ENCODE measurements at places on chromosomes 6 and 20.
A peak's percentile ranks its signal among the peaks of the same experiment; 100 is the strongest.

DNA sequence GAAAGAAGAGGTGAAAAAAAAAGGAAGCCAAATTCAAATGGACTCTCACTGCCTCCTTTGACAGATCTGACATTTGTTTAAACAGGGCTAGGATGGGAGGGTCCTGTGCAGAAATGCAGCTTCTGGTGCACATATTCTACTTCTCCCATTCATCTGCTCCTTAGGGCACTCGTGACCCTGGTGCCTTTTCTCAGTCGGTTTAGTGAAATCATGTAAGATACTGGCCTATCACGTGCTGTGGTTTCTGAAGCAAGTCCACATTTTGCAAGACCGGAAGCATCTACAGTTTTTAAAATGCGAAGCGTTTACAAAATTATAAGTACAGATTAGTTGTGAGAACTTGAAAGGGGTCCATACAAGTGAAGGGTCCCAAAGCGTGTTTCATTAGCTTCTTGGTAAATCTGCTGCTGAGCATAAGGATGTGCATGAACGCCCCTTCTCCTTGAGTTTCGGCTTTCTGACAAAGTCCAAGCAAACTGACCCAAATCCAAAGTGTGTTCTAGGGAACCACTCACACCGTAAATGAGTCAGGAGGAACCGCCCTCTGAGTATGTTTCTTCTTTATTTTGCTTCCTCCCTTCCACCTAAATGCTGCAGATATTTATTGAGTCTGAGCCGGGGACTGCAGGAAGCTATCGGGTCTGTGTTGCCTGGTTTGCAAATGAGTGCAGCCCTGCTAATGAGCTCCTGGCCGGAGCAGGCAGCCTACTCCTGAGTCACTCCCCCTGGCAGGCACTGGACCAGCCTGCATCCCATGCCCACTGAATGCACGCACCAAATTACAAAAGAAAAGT, 323.8 kb upstream of the JARID2 start:
- no peak for DNase-seq

- DNase-seq = no peak
Observed at GRCh38 chr6:170317718-170318117, 11.2 kb downstream of the FAM120B start.

DNA sequence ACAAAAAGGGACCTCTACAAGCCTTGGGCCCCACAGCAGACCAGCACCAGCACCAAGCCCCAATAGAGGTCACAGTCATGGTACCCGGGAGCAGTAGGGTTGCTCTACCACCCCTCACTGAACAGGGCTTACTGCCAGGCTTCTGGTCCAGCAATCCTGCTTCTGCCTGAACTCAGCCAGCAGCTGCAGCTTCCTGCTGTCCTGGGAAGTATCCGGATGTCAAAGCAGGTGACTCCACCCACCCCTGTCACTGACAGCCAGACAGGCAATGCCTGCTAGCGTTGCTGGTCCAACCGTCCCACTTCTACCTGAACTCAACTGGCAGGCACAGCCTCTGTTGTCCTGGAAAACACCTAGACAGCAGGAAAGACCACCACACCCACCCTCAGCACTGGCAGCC, 47.0 kb upstream of the PCSK2 start:
- no peak for DNase-seq

DNA sequence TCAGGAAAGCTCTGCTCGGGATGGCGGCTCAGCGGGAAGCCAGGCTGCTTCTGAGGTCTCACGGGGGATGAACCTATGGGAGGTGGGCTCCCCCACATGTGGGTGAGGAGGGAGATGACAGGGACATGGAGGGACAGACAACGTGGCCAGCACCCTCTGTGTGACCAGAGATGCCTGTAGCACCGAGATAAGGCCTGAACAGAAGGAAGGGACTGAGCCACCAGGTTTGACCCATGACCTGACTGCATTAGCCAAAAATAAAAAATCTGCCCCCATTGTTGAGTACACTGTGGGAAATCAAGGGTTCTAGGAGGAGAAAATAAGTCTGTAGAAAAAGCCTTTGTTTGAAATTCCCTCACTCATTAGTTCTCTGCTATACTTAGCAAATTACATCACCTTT, 105.7 kb downstream of the RNASET2 start:
- DNase-seq = no peak

GRCh38 chr20:5080384-5080877, 39.3 kb downstream of the PCNA start:
- peak; percentile 68 for DNase-seq

- no peak for DNase-seq
Observed at GRCh38 chr20:47781632-47782031, 3.6 kb downstream of the SULF2 start.

- DNase-seq = no peak
Observed at GRCh38 chr20:46205349-46205748, 87.2 kb downstream of the CD40 start.

- peak; percentile 49 for DNase-seq
Observed at GRCh38 chr20:7980332-7981046, 39.1 kb downstream of the TMX4 start.

DNA sequence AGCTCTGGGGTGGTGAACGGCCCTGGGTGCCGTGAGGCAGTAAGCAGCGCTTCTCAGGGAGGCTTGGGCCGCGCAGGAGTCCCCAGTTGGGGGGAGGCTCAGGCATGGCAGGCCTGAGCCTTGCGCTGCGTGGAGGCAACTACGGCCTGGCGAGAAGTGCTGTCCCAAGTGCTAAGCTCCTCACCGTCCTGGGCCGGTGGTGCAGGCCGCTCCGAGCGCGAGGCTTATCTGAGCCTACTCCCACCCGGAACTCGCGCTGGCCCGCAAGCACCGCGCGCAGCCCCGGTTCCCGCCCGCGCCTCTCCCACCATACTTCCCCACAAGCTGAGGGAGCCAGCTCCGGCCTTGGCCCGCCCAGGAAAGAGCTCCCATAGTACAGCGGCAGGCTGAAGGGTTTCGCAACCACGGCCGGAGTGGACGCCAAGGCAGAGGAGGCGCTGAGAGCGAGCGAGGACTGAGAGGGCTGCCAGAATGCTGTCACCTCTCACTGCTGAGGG, 1.8 kb upstream of the WRNIP1 start:
- no peak for DNase-seq

DNA sequence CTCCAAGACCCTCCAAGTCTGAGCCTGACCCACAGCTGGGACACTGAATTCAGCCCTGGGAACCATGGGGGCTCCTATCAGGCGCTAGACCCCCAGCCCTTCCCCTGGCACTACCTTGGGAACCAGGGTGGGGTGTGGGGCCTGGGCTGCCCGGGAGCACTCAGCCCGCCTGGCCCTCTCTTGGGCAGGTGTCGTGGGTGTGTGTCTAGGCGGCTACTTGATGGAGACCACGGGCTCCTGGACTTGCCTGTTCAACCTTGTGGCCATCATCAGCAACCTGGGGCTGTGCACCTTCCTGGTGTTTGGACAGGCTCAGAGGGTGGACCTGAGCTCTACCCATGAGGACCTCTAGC, 14.6 kb downstream of the SLC17A9 start:
- DNase-seq = no peak

DNA sequence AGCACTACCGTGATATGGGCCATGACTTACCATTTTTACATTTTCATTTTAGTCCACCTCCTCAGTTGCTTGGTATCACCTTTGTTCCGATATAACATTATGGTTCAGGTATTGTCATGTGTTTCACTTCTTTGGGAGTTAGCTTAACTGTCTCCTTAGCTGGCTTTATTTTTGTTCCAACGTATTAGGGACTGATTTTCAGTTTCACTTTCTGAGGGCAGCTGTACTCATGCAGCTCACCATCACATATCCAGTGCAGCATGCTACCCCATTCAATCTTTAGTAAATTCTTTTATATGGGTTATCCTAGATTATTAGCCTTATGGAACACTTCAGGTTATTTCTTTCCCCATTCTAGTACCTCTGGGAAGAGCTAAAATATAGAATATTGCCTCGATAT, 362.2 kb upstream of the IRAK1BP1 start:
- DNase-seq = no peak

DNA sequence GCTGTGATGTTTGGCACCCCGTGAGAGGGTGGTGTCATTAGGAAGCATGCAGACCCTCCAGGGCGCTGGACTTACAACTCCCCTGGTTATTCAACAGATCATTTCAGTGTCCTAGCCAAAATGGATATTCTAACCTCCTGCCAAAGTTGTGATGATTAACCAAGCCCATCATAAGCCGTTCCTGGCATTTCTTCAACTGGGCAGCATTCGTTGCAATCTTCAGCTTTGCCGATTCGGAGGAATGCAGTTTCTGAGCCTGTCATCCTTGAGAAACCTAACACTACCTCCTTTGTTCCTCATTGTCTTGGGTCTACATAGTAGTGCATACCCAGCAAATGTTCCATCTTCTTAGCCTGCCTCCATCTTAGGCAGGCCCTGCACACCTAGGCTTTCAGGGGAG, 79.2 kb upstream of the MAP3K4 start:
- no peak for DNase-seq

DNA sequence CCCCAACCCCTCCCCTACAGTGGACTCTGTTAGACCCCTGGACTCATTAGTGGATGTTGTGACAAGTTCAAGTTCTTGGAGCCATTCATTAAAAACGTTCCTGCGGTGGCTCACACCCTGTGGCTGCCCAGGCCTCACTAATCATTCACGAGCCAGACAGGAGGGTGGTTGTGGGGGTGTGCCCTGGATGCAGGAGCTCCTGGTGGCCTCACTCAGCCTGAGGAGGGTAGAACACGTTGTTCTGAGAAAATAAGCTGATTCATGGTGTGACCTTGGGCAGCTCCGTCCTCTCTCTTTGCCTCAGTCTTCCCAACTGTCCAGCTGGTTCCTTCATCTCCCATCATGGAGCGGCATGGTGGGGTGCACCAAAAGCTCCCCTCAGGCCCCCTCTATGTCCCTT, 16.7 kb downstream of the SLC13A3 start:
- DNase-seq = no peak

DNA sequence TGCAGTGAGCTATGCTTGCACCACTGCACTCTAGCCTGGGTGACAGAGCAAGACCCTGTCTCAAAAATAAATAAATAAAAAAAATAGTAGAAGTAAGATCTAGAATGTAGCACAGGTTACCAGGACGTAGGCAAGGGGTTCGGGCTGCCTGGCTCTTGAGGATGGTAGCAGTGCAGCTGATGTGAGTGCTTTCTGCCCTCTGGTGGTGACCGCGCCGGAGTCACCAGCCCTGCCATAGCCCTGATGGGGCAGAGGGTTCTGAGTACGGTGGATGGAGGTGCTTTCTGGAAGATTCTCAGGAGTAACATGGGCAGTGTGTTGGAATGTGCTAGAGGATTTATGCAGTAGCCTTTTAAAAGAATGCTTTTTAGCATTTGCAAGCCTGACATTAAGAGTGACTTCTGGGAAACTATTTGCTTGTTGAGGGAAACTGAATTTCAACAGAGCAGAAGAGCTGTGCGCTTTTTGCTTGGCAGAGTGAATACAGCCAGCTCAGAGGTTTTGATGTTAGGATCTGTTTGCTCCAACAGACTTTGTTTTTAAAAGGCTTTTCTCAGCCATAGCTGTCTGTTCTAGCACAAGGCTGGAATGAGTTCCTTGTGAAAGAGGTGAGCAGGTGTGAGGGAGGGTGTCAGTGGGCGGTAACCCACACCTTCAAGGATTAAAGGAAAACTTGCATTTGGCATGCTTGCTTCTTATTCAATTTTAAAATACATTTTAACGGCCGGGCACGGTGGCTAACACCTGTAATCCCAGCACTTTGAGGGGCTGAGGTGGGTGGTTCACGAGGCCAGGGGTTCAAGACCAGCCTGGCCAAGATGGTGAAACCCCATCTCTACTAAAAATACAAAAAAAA, 65.9 kb downstream of the PTPN1 start:
- peak; percentile 88 for DNase-seq

DNA sequence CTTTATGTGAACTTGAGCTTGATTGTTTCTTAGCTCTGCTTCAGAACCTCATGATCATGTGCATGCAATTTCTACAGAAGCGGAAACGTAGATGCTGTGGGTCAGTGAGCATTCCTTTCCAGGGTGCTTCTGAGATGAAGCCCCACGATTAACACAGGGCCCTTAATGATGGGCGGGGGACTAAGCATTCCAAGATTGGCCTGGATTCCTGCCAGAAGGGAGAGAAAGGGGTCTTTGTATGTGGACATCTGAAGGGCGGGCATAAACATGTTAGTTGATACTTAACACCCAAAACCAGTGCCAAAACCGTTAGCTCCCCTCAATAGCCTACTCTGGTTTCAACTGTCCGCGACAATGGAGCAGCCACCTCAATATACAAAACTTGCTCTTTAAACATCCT, 46.9 kb upstream of the POU3F2 start:
- no peak for DNase-seq

DNA sequence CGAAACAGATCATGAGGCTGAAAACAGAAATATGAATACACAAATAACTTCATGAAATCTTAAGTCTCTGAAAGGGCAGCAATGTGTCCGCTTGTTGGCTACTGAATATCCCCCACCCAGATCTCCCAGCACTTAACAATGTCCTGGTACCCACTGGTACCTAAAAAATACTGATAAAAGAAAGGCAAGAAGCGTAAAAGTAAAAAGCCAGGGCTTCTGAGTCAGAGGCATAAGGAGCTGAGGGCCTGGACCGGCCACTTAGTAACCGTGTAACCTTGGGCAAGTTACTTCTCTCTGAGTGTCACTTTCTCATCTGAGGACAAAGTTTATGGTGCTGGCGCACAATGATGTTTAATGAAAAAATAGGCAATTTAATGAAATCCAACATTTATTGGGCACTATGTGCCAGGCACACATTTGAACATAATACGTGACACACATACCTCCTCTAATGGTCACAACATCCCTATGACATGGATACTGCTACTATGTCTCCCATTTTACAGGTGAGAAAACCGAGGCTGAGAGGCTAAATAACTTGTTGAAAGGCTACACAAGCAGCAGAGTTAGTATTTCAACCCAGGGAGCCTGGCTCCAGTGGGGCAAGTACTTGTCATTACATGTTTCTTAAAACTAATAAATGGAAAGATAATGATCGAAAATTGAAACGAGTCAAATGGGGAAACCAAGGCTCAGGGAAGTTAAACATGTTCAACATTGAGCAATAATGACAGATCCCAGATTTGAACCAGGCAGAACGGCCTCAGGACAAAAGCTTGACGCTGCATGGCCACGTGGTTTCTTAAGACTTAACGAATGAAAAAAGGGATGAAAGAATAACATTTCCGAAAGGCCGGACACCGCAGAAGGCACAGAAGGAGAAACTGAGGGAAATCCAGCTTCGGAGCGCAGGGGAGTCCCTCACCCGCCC, 828 bp downstream of the TP53RK start:
- DNase-seq = peak; percentile 29

GRCh38 chr6:10556992-10557391, 35.8 kb downstream of the GCNT2 start:
- no peak for DNase-seq

- no peak for DNase-seq
Observed at GRCh38 chr6:145891565-145891964, 72.6 kb downstream of the SHPRH start.

DNA sequence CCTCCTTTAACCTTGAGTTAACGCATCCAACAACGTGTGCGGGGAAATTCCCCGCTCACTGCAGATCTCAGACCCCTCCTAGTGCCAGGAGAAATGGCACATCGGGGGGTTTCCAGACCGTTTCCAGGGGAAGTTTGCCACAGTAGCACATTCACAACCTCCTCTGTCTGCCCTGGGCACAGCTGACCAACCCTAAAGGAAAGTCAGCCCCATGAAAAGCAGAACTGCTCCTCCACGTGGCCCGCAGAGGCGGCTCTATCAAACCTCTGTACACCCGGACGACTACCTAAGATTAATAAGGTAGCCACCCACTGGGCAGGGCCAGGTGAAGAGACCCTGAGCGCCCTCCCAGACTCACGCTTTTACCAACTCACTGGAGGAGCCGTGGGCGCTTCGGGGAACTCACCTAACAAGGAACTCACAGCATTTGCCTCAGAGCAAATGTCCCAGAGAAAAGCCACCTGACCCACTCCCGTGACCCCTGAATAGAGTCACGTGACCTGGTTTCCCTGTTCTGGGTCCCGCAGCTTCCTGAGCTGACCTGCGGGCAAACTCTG, 93.1 kb downstream of the PRND start:
- DNase-seq = no peak

GRCh38 chr6:147834084-147834776, 325.7 kb downstream of the SAMD5 start:
- DNase-seq = no peak

All from testis (tissue), 5 donors.